ENCODE measurements at places on chromosomes 5 and 9.

GRCh38 chr5:180873615-180874520 is 12.8 kb upstream of the ZFP62 start:
- H3K4me1 ChIP-seq, result peaks cover 8% of the 10 kb centered on the region
- H3K27me3 ChIP-seq, result peaks cover 7% of the 10 kb centered on the region
- H3K36me3 ChIP-seq, result no peaks in the 10 kb centered on the region
- no peak for DNase-seq

GRCh38 chr5:625516-625915 is 13.4 kb downstream of the CEP72 start:
- no peak overlapping the region for H3K27ac ChIP-seq
- no peaks in the 10 kb centered on the region for H3K4me1 ChIP-seq
- no peak overlapping the region for H3K4me3 ChIP-seq
- no peaks in the 10 kb centered on the region for H3K27me3 ChIP-seq
- peaks cover 8% of the 10 kb centered on the region for H3K36me3 ChIP-seq

- peaks cover 6% of the 10 kb centered on the region for H3K27me3 ChIP-seq
- no peak overlapping the region for H3K4me3 ChIP-seq
- H3K4me1 ChIP-seq, result no peaks in the 10 kb centered on the region
- no peak overlapping the region for H3K27ac ChIP-seq
- no peak for DNase-seq
Measured at GRCh38 chr5:67925511-67925910, 290.0 kb upstream of the PIK3R1 start.

DNA sequence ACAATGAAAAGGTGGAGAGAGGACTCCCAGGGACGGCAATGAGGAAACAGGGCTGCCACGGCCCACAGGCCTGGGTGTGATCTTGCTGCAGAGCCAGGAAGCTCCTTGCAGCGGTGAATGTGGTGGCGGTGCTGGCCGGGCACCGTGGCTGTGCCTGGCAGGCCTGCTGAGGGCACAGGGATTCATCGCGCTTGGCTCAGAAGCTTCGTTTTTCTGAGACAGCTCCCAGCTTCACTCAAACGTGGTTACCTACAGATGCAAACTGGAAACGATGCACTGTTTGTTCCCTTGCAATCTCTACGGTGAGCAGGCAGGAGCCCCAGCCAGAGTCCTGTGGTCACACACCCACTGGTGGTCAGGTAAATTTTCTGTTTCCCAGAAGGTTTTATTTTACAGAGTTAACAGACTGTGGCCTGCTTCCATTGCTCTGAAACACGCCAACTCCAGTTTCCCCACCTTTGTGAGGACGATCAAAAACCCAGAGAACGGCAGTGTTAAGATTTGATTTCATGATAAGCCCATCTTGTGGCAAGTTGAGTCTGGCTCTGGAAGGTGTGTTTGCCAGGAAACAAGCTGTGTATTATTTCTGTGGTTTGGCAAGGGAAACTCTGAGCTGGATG is 183.9 kb downstream of the AUH start:
- no peak for DNase-seq
- peak overlapping the region; percentile 35 for H3K4me3 ChIP-seq
- peaks cover 71% of the 10 kb centered on the region for H3K4me1 ChIP-seq
- no peaks in the 10 kb centered on the region for H3K27me3 ChIP-seq

DNA sequence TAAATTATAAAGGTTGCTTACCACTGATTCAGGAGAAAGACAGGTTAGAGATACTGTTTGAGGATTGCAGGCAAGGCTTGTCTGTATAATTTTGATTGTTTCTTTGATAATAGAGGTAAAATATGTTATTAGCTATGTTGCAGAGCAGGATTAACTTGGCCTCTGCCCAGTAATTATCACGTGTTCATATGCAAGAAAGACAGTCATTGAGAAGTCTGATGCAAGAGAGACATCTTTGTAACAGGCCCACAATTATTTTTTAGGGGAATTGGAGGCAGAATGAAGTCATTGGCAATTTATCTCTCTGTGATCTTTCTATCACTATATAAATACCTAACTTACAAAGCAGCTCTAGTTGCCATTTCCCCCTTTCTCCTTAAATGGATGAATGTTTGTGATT is 46.0 kb downstream of the SLC44A1 start:
- H3K4me3 ChIP-seq, result no peak overlapping the region
- H3K27me3 ChIP-seq, result peaks cover 2% of the 10 kb centered on the region
- no peak for DNase-seq
- H3K36me3 ChIP-seq, result no peaks in the 10 kb centered on the region
- H3K4me1 ChIP-seq, result peaks cover 10% of the 10 kb centered on the region

DNA sequence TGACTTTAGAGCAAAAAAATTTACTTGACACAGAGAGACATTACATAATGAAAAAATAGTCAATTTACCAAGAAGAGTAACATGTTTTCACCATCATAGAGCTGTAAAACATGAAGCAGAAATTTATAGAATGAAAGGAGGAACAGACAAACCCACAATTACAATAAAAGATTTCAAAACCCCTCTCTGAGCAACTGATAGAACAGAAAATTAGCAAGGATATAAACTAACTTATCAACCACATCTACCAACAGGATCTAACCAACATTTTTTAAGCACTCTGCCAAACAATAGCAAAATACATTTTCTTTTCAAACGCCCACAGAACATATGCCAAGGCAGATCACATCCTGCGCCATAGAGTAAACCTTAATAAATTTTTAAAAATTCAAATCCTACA is 17.9 kb downstream of the SLCO4C1 start:
- H3K4me3 ChIP-seq, result no peak overlapping the region
- H3K4me1 ChIP-seq, result peaks cover 2% of the 10 kb centered on the region
- H3K36me3 ChIP-seq, result no peaks in the 10 kb centered on the region
- no peak overlapping the region for H3K27ac ChIP-seq
- H3K27me3 ChIP-seq, result peaks cover 5% of the 10 kb centered on the region

DNA sequence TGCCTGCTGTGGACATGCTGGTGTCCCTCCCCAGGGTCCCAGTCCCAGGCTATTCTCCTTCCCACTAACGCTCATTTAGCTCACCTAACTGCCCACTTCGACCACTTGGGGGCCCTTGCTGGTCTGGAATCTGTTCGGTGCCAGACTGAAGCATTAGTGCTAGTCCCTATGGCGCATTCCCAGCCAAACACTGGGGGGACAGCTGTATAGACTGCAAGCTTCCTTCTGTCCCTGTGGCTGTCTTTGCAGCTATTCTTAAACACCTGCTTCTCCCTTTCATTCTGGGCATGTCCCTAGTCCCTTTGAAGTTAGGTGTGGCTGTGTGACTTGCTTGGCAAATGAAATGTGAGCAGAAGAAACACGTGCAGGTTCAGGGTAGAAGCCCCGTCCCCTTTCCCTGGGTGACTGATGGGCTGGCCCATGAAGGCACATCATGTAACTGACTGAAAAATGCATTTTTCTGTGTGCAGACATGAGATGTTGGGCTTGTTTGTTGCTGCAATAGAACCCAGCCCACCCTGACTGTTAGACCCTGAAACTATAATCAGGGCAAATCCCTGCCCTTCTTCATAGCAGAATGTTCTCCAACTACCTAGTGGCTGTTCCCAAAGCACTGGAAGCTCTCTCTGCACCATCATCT is 134.4 kb downstream of the BARX1 start:
- no peaks in the 10 kb centered on the region for H3K4me1 ChIP-seq
- peaks cover 9% of the 10 kb centered on the region for H3K27me3 ChIP-seq
- no peak overlapping the region for H3K4me3 ChIP-seq
- no peak overlapping the region for H3K27ac ChIP-seq
- no peak for DNase-seq

GRCh38 chr5:154145268-154145667 is 45.3 kb upstream of the GALNT10 start:
- no peaks in the 10 kb centered on the region for H3K4me1 ChIP-seq
- peaks cover 18% of the 10 kb centered on the region for H3K27me3 ChIP-seq
- no peak overlapping the region for H3K4me3 ChIP-seq

DNA sequence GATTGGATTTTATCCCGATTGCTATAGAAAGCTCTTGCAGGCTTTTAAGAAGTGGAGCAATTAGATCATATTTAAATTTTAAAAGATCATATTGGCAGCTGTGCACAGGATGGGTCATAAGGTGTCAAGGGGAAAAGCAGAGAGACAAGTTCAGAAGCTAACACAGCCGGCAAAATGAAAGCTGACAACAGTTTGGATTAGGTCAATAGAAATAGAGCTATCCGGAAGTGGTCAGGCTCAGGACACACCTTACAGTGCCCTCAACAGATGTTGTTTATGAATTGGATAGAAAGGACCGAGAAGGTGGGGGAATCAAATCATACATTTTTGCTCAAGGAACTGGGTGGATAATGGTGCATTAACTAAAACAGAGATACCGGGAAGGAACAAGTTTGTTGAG is 46.3 kb upstream of the MARCHF11 start:
- H3K4me1 ChIP-seq, result no peaks in the 10 kb centered on the region
- no peak overlapping the region for H3K4me3 ChIP-seq
- no peak for DNase-seq
- H3K27me3 ChIP-seq, result no peaks in the 10 kb centered on the region

GRCh38 chr5:15902066-15902465 is 277.5 kb downstream of the MARCHF11 start:
- no peak for DNase-seq
- no peak overlapping the region for H3K4me3 ChIP-seq
- no peak overlapping the region for H3K27ac ChIP-seq
- no peaks in the 10 kb centered on the region for H3K27me3 ChIP-seq

DNA sequence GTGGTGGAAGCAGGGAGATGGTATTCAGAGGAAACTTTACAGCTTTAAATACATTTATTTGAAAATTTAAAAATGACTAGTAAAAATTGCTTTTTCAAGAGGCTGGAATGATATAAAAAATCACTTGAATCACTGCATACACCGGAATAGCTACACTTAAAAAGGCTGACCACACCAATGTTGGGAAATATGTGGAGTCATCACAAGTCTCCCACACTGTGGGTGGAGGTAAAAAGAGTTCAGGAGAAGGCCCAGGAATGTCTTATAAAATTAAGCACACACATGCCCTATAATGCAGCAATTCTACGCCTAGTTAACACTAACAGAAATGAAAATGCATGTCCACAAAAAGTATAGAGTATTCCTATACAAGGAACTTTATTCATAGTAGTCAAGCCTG is 198.1 kb downstream of the ROR2 start:
- H3K4me1 ChIP-seq, result no peaks in the 10 kb centered on the region
- H3K27me3 ChIP-seq, result peaks cover 6% of the 10 kb centered on the region
- DNase-seq, result no peak
- no peak overlapping the region for H3K27ac ChIP-seq

GRCh38 chr5:23389291-23390101 is 117.9 kb upstream of the PRDM9 start:
- no peaks in the 10 kb centered on the region for H3K36me3 ChIP-seq
- no peak overlapping the region for H3K4me3 ChIP-seq
- no peak for DNase-seq
- H3K27ac ChIP-seq, result no peak overlapping the region
- H3K4me1 ChIP-seq, result no peaks in the 10 kb centered on the region

DNA sequence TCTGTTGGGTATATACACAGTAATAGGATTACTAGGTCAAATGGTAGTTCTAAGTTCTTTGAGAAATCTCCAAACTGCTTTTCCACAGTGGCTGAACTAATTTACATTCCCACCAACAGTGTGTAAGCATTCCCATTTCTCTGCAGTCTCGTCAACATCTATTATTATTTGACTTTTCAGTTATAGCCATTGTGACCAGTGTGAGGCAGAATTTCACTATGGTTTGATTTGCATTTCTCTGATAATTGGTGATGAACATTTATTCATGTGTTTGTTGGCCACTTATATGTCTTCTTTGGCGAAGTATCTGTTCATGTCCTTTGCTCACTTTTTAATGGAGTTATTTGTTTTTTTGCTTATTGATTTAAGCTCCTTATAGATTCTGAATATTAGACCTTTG is 596.2 kb upstream of the DAB2 start:
- peaks cover 2% of the 10 kb centered on the region for H3K27me3 ChIP-seq
- H3K4me3 ChIP-seq, result no peak overlapping the region
- DNase-seq, result no peak
- peaks cover 6% of the 10 kb centered on the region for H3K4me1 ChIP-seq
- H3K27ac ChIP-seq, result no peak overlapping the region
